Activated T-helper 1 cell treated with anti-CD3 and anti-CD28 coated beads, Interleukin-2, amount 50 U/mL, for 16 hours (primary cell): ENCODE measurements at places on chromosomes 6 and 20.

DNA sequence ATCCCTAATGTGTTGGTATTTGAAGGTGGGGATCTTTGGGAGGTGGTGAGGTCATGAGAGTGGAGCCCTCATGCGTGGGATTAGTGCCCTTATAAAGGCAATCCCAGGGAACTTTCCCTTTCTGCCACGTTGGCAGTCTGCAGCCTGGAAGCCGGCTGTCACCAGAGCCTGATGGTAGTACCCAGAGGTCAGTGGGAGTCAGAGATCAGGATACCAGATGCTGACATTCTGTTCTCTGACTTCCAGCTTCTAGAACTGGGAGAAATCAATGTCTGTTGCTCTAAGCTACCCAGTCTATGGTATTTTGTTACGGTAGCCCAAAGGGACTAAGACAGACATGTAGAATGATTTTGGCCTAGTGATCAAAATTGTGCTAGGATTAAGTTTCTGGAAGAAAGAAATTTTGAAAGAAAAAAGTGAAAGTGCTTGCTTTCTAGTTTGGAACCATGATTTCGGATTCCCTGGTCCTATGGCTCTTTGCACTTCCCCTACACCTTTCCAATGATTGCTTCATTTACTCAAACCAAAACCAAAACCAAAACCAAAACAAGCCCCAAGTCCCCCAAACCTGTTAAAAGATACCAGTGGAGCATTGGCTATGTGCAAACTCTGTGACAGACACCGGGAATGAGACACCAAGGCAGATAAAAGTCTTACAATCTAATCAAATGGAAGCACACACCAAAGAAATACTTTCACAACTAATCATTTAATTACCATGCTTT, 173.7 kb upstream of the ZNF217 start:
- no peak for DNase-seq

- no peak for DNase-seq
Observed at GRCh38 chr6:134065706-134066105, 13.3 kb upstream of the SLC2A12 start.

DNA sequence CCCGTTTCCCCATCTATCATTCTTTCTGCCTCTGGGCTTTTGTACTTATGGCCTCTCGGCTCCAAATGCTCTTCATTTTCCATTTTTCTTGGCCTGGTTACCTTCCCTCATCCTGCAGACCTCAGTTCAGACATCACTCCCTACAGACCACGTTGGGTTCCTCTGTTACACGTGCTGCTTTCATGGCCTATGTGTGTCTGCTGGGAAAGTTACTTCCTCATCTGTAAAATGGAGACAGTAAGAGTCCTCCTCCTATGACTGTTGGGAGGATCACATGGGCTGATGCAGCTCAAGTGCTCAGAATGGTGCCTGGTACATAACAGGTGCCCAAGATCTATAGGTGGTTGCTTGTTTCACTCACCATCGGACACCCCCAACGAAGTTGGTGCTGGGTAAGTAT, 13.5 kb downstream of the KCNK17 start:
- no peak for DNase-seq

DNA sequence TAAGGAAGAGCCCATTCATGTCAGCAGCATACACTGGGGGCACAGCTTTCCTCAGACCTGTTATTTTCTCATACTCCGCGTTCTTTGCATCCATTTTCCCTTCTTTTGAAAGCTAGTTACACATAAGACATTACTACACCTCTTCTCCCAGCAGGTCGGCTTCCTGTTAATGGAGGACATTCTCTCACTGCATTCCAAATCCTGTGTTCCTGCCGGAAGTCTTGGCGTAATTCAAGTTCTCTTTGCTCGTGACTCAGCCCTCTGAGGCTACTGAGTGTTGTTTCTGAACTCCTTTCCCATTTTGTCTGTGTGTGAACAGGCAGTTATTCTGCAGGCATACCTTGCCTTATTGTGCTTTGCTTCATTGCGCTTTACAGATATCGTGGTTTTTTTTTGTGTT, 97.5 kb upstream of the ZBTB24 start:
- DNase-seq: no peak

DNA sequence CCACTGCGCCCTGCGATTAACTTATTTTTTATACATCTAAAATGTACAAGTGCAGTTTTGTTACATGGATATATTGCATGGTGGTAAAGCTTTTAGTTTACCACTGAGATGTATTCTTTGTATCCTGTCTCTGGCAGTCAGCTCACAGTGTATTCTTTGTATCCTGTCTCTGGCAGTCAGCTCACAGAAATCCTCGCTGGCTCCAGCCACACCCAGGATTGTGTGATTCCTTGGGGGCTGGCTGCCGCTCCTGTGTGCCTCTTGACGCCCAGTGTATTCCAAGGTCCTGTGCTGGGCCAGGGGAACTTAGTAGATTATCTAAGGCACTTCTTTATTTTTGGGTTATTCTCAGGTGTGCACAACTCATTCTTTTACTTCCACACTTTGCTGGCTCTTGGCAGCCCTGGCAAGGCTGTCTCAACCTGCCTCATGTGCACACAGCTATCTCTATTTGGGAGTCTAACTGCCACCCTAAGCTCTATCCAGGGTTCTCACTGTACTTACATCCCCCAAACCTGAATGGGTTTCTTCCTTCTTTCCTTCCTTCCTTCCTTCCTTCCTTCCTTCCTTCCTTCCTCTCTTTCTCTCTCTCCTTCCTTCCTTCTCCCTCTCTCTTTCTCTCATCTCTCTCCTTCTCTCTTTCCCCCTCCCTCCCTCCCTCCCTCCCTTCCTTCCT, 12.4 kb upstream of the RNF24 start:
- no peak for DNase-seq

DNA sequence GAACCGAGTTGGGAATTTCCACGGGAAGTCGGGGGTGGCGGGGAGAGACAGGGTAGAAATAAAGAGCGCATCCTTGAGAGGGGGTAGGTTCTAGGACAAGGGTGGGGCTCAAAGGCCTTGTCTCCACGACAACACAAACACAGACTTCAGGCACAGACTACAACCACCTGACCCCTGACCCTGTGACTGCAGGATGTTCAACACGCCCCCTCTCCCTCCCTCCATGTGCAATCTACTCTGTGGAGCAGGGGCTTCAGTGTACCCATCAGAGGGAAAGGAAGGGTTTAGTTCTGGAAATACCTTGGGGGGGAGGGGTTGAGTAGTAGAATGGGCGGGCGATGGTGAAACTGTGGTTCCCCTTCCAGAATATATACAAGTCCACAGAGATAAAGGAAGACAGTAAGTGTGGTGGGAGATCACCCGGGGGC, 651 bp upstream of the TAPBP start:
- DNase-seq: peak; percentile 60

DNA sequence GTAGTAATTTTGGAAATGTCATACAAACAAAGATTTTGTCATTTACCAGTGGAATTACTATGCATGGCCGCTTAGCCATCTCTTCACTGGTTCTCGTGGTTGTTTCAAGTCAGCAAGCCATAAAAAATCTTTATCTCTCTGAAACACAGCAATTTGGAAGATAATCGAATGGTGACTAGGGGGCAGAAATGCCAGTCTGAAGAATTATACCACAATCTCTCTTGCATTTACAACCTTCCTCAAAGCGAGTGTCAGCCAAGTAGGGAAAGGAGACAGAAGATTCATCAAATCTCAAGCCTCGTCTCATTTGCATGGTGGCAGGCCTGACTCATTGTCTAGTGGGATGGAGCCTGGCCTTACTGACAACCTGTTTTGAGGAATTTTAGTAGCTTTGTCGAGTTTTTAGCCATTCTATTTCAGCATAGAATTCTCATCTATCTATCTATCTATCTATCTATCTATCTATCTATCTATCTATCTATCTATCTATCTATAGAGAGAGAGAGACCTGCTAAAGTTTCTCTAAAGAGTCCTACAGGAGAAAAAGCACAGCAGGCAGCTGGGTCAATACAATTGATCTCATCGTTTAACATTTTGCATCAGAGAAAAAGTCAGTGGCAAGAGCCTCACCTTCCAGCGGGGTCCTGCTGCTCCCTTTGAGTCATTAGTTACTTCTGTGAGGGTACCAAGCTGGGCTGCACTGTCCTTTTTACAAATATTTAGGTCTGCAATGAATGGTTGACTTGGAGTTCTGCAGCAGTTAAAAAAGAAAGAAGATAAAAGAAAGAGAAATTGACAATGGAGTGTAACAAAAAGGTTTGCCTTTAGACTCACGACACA, 572.8 kb downstream of the TFAP2A start:
- DNase-seq: no peak

DNA sequence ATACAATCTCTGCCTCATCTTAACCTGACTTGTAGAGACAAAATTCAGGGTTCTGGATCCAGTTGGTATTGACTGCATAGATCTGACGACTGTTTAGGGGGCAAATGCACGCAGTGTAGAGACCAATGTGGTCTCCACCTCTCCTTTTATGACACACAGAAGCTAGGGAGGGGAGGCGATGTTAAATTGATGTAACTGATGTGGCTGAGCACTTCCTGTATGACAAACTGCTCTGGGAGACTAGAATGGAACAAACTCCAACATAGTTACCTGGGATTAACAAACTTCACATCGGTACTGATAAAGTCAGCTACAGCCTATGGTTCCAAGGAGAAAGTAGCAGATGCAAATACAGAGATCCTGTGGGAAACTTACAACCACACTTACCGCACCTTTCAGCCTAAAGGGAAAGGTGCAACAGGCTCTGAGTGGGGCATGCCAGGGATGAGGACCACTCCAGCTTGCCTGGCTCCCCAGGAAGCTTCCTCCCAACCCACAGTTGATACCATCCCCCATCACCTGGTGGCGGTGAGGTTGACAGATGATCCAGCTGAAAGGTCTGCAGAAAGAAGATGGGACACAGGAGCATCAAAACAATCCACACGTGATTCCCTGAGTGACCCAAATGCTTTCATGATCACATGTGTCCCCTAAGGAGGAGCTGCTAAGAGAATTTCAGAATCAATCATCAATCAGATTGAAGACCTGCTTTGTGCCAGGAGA, 60.6 kb upstream of the MRPS10 start:
- no peak for DNase-seq

DNA sequence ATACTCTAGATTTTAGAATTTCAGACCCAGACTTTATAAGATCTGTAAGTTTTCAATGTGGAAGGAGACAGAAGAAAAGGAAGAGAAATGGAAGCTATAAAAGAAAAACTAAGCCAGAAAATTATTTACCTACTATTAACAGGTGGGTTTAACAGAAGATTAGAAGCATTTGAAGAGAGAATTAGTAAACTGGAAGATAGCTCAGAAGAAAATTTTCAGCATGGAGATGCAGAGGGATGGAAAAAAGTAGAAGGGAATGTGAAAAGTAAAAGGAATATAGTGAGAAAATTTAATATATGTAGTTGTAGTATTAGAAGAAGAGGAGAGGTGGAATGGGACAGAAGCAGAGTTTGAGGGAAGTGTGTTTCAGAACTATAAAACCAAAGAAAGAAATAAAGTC, 56.1 kb downstream of the QKI start:
- DNase-seq: no peak

- no peak for DNase-seq
Observed at GRCh38 chr6:124970243-124970642, 8.0 kb downstream of the RNF217 start.

GRCh38 chr6:150079604-150080003, 10.7 kb upstream of the ULBP3 start:
- no peak for DNase-seq

GRCh38 chr20:47568019-47568418, 66.3 kb downstream of the NCOA3 start:
- no peak for DNase-seq

DNA sequence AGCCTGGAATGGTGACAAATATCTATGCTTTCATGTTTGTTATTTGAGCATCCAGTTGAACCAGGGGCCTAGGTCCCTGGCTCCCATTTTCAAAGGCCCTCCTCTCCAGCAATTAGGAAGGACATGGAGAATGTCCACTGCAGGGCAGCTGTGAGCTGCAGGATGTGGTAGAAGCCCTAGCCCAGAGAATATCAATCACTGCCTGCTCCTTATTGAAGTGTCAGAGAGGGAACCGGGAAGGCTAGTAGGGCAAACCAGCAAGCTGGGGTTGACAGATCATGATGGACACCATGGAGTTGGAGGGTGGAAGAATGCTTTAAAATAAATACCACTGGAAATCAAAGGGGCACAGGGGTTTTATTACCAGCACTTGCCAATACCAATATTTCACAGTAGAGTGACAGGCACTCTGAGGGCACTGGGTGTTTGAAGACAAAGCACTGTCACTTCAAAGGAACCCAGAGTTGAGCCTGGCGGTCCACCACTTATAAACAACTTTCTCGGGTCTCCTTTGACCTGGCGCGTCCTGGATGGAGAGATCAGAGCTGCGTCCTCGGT, 47.7 kb downstream of the ZNF831 start:
- no peak for DNase-seq

- no peak for DNase-seq
Observed at GRCh38 chr20:2118783-2119182, 17.2 kb downstream of the STK35 start.

DNA sequence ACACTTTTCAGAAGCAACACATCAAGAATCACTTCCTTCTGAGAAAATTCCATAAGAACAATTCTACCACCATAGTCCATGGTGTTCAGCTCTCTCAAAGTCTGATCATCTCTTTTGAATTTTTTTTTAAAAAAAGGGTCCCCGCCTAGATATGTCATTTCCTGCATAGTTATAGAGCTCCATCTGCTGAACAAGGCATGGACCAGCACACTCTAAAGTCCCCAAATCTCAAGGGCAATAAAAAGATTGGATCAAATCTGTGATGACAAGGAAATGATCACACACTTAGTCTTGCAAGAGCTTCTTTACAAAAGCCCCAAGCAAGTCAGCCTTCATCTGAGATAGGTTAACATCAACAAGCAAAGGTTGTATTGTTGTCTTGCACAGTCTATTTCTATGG, 100.7 kb upstream of the STMND1 start:
- DNase-seq: no peak

GRCh38 chr20:36101192-36101591, 53.3 kb upstream of the EPB41L1 start:
- DNase-seq: no peak

GRCh38 chr20:49310705-49311104, 32.8 kb upstream of the ZNFX1 start:
- DNase-seq: no peak

DNA sequence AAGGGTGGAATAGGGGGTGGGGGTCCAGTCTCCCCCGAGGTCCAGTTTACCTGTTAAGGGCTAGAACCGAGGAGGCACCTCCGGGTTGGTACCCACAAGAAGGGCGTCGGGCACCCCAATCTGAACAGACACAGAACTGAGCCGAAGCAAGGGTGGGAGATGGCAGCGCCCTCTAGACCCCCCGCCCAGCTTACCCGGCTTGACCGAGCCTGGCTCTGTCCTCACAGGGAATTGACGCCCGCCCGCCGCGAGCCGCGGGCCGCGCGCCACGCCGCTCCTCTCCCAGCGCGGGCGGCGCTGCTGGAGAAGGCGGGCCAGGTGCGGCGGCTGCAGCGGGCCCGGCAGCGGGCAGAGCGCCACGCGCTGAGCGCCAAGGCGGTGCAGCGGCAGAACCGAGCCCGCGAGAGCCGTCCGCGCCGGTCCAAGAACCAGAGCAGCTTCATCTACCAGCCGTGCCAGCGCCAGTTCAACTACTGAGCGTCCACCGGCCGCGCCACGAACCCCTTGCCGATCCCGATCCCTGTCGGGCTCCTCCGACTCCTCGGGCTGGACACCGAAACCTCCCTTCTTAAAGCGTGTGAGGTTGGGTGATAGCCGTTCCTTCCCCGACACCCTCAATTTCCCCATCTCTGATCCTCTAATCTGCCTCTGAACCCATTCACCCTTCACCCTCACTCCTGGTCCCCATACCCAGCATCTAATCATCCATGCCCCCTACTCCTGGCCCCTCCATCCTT, 5.9 kb downstream of the TP53INP2 start:
- DNase-seq: peak; percentile 37
